Spleen (tissue), 13 donors: ENCODE measurements at places on chromosomes 7 and 10. TPM values are rescaled to one million over a fixed set of nuclear protein-coding genes. Genes with fewer than 3 reads are reported as not detected.

Gene FAM20C
- 6.9 TPM for polyA plus RNA-seq

Gene CRTAC1
- 0.17 TPM for polyA plus RNA-seq

- H3K4me1 ChIP-seq, result no peaks in the 10 kb centered on the region
- no peaks in the 10 kb centered on the region for H3K27me3 ChIP-seq
- H3K36me3 ChIP-seq, result no peaks in the 10 kb centered on the region
- peak overlapping the region; percentile 1 for H3K27ac ChIP-seq
- H3K4me3 ChIP-seq, result no peak overlapping the region
- DNase-seq, result no peak
Observed at GRCh38 chr7:8105449-8106095, 137.0 kb downstream of the GLCCI1 start.

Gene FAM25C
- polyA plus RNA-seq, result not detected

DNA sequence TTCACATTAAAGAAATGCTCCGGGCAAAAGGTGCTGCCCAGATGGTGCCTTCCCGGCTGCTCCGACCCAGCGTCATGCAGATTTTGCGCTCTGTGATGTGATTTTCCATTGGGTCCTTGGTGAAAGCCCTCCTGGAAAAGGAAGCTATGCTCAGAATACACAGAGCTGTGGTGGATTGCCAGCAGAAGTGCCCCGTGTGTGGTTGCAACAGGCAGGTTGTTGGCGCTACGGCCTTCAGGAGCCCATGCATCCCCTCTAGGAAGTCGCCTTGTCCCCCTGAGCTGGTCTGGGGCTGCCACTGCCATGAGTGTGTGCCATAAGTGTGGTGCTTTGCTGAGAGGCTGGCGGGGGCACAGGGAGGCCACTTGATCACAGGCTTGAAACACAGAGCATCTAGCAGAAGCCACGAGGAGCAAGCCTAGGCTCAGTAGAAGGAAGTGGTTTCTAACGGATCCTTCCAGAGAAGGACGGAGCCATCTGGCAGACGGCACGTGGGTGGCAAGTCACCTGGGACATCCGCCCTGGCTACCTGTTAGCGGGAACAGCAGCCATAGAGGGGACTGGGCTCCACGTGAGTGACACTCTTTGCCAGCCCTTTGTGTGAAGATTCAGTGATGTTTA is 210.9 kb downstream of the CUX1 start:
- H3K27ac ChIP-seq, result no peak overlapping the region
- DNase-seq, result peak; percentile 75
- no peaks in the 10 kb centered on the region for H3K4me1 ChIP-seq
- H3K36me3 ChIP-seq, result no peaks in the 10 kb centered on the region
- H3K27me3 ChIP-seq, result no peaks in the 10 kb centered on the region

DNA sequence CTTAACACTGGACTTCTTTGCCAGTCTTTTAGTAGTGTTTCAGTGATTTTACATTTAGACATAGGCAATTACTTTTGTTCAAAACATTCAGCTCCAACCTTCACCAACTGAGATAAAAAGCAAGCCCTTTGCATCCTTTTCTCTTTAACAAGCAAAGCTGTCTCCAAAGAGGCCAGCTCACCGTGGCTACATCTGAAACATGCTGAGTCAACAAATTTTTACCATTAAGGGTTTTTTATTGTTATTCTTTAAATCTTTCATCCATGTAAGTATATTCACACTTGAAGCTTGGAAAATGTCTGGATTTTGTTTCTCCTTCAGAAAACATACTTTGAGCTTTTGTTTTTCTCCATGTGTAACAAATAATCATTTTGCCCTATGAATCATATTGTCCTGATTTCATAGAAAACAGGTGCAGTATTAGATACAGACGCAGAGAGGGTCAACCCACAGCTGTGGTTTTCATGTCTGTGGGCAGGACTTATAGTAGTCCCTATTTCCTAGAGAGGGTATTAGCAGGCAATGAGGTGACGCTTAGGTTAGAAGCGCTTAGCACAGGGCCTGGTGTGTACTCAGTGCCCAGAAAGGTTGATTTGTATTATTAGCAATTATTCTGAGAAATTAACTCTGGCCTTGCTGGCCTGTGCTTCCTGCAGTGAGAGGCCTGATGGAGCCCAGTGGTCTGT is 99.5 kb downstream of the MKI67 start:
- H3K4me3 ChIP-seq, result no peak overlapping the region
- peaks cover 13% of the 10 kb centered on the region for H3K4me1 ChIP-seq
- no peak for DNase-seq

Gene NAT16
- not detected for polyA plus RNA-seq

- no peaks in the 10 kb centered on the region for H3K36me3 ChIP-seq
- peak overlapping the region; percentile 5 for H3K27ac ChIP-seq
- H3K4me3 ChIP-seq, result no peak overlapping the region
- no peak for DNase-seq
Observed at GRCh38 chr10:78955206-78955605, 113.6 kb upstream of the ZMIZ1 start.

GRCh38 chr7:96354881-96355280 is 33.0 kb upstream of the SLC25A13 start:
- no peak overlapping the region for H3K4me3 ChIP-seq
- no peak overlapping the region for H3K27ac ChIP-seq
- no peaks in the 10 kb centered on the region for H3K4me1 ChIP-seq
- no peaks in the 10 kb centered on the region for H3K27me3 ChIP-seq
- no peaks in the 10 kb centered on the region for H3K36me3 ChIP-seq

DNA sequence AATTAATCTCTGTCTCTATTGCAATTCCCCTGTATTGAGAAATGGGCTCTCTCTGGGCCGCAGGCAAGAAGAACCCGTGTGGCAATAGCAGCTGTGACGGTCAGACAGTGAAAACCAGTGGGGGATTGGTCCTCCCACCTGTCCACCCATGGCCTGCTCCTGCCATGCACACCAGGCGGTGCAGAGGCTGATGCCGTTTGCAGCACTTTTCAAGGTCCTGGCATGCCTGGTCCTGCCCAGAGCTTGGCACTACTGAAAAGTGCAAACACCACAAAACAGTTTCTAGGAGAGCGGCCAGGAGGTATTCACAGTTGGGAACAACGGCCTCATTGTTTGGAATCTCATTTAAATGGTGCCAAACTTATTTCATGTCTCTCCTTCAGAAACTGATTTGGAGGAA is 41.5 kb downstream of the PSPH start:
- H3K4me3 ChIP-seq, result no peak overlapping the region
- H3K4me1 ChIP-seq, result peaks cover 4% of the 10 kb centered on the region
- H3K27me3 ChIP-seq, result no peaks in the 10 kb centered on the region
- no peak overlapping the region for H3K27ac ChIP-seq

GRCh38 chr7:95609277-95609971 is 13.1 kb upstream of the PDK4 start:
- DNase-seq, result no peak
- H3K4me1 ChIP-seq, result peaks cover 60% of the 10 kb centered on the region
- no peaks in the 10 kb centered on the region for H3K36me3 ChIP-seq

DNA sequence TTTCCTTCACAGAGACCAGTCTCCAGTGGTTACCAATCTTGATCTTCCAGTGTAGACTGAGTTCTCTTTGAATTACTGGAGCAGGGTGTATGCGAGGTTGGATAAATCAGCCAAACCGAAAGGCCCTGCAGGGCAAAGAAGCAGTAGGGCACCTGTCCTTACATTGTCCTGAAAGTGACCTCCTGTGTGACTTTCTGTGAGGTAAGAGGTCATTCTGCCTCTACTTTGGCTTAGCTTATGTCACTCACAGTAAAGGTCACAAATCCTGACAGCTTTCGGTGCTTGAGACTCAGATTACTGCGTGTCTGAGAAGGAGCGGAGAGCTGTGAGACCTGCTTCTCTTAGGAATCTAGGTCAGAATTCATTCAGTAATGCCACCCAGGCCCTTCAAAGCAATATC is 252.7 kb upstream of the ETV1 start:
- H3K27me3 ChIP-seq, result no peaks in the 10 kb centered on the region
- no peak overlapping the region for H3K4me3 ChIP-seq
- no peaks in the 10 kb centered on the region for H3K4me1 ChIP-seq
- H3K36me3 ChIP-seq, result no peaks in the 10 kb centered on the region
- H3K27ac ChIP-seq, result no peak overlapping the region

- no peaks in the 10 kb centered on the region for H3K27me3 ChIP-seq
- no peak overlapping the region for H3K4me3 ChIP-seq
- no peak for DNase-seq
- H3K4me1 ChIP-seq, result no peaks in the 10 kb centered on the region
- H3K27ac ChIP-seq, result no peak overlapping the region
- H3K36me3 ChIP-seq, result no peaks in the 10 kb centered on the region
Observed at GRCh38 chr7:133702078-133702477, 425.1 kb upstream of the LRGUK start.

DNA sequence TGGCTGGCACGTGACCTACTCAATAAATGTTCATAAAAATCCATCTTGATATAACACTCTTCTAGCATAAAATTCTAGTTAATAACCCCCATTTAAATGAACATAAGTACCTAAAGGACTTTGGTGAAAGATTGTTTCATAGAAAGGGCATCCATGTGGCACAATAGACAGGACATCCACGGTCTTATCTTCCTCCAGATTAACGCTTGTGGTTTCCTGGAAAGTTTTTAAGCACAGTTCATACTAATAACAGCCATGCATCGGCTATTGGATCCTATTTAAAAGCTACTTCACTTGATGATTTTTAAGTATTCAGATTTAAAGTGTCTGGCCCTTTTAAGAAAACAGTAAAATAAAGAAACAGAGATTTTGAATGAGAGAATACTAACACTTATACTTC is 288.3 kb downstream of the AHR start:
- H3K4me3 ChIP-seq, result no peak overlapping the region
- no peak for DNase-seq
- H3K27me3 ChIP-seq, result no peaks in the 10 kb centered on the region
- H3K27ac ChIP-seq, result no peak overlapping the region
- H3K4me1 ChIP-seq, result no peaks in the 10 kb centered on the region

Gene CDC14C
- not detected for polyA plus RNA-seq

Gene KCNH2
- 1.3 TPM for polyA plus RNA-seq

Gene CDNF
- polyA plus RNA-seq, result 0.67 TPM

DNA sequence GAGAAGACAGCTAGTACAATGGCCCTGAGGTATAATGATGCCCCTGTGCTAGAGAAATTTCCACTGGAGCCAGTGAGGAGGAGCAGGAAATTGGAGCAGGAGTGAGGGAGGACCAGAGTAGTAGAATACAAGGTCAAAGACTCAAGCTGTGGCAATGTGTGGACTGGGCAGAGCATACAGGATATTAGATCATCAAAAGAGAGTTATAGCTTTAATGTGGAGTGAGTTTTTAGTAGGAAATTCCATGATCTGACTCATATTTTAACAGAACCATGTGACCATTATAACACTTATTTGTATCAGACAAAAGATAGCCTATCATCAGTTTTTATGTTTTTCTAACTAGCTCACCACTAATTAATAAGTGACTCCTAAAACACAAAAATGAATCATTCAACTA is 154.1 kb downstream of the DGKB start:
- H3K27me3 ChIP-seq, result no peaks in the 10 kb centered on the region
- no peak for DNase-seq
- H3K4me3 ChIP-seq, result no peak overlapping the region
- H3K36me3 ChIP-seq, result no peaks in the 10 kb centered on the region
- peaks cover 8% of the 10 kb centered on the region for H3K4me1 ChIP-seq
- H3K27ac ChIP-seq, result no peak overlapping the region

- no peak overlapping the region for H3K27ac ChIP-seq
- H3K36me3 ChIP-seq, result no peaks in the 10 kb centered on the region
- no peak overlapping the region for H3K4me3 ChIP-seq
- no peaks in the 10 kb centered on the region for H3K27me3 ChIP-seq
- H3K4me1 ChIP-seq, result peaks cover 7% of the 10 kb centered on the region
- no peak for DNase-seq
Observed at GRCh38 chr7:12695965-12696364, 8.5 kb downstream of the ARL4A start.

DNA sequence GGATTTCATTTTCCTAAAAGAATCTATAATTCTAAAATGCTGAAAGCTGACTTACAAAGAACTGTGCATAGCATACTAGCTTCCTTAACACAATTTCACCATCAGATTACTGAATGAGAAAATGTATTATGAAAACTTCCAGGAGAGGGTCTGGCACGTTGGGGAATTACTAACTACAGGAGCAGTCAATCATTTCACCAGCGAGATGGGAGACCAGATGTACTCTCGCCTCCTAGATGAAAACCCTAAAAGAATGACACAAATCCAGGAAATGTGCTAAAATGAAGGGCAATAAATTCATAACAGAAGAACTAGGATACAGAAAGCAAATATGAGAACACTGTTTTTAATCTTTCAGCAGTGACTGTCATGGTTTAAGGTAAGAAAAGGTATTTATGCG is 330.8 kb downstream of the ABCA13 start:
- H3K27ac ChIP-seq, result no peak overlapping the region
- H3K4me3 ChIP-seq, result no peak overlapping the region
- no peak for DNase-seq

GRCh38 chr7:31957090-31957720 is 113.0 kb downstream of the PDE1C start:
- no peak overlapping the region for H3K27ac ChIP-seq
- DNase-seq, result no peak
- H3K36me3 ChIP-seq, result no peaks in the 10 kb centered on the region
- H3K27me3 ChIP-seq, result no peaks in the 10 kb centered on the region

- peaks cover 32% of the 10 kb centered on the region for H3K4me1 ChIP-seq
- peak; percentile 81 for DNase-seq
- H3K27me3 ChIP-seq, result no peaks in the 10 kb centered on the region
Observed at GRCh38 chr10:62637249-62638061, 167.1 kb upstream of the ADO start.

Gene MEST
- 11.2 TPM for polyA plus RNA-seq

- H3K4me1 ChIP-seq, result peaks cover 57% of the 10 kb centered on the region
- H3K4me3 ChIP-seq, result no peak overlapping the region
- H3K36me3 ChIP-seq, result peaks cover 7% of the 10 kb centered on the region
- H3K27ac ChIP-seq, result no peak overlapping the region
- H3K27me3 ChIP-seq, result no peaks in the 10 kb centered on the region
Observed at GRCh38 chr10:11517150-11517549, 94.3 kb downstream of the USP6NL start.

DNA sequence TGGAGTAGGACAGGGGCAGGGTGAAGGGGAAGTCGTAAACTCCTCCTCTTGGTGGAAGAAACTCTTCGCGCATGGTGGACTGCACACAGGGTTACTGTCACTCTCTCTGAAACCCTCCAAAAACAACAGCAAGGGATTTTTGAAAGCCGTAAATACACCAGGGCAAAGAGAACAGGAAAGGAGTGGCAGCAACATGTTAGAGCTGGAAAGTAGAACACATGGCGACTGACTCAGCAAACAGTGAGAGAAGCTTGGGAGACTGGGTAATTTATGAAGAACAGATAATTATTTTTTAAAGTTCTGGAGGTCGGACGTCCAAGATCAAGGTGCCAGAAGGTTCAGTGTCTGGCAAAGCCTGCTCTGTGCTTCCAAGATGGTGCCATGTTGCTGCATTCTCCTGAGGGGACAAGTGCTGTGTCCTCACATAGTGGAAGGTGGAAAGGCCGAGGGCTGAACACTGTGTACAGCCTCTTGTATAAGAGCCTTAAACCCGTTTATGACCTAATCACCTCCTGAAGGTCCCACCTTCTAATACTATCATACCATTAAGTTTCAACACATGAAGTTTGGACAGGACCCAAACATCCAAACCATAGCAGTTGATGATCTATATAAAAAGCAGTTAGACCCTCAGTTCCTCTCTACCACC is 22.5 kb upstream of the C10orf53 start:
- no peak for DNase-seq
- no peaks in the 10 kb centered on the region for H3K36me3 ChIP-seq
- H3K4me1 ChIP-seq, result no peaks in the 10 kb centered on the region
- no peak overlapping the region for H3K27ac ChIP-seq
- H3K27me3 ChIP-seq, result no peaks in the 10 kb centered on the region

Gene DPYSL4
- 0.55 TPM for polyA plus RNA-seq

- H3K27me3 ChIP-seq, result no peaks in the 10 kb centered on the region
- no peak overlapping the region for H3K27ac ChIP-seq
- H3K4me3 ChIP-seq, result no peak overlapping the region
Observed at GRCh38 chr7:17983221-17984062, 43.1 kb upstream of the SNX13 start.

GRCh38 chr10:8416192-8416701 is 361.8 kb downstream of the GATA3 start:
- no peaks in the 10 kb centered on the region for H3K4me1 ChIP-seq
- H3K36me3 ChIP-seq, result no peaks in the 10 kb centered on the region
- H3K4me3 ChIP-seq, result no peak overlapping the region
